ENCODE measurements at places on chromosomes 13 and 19.

- no peak for DNase-seq
These were observed 246.1 kb downstream of the DCT start for GRCh38 chr13:94233401-94233800.

DNA sequence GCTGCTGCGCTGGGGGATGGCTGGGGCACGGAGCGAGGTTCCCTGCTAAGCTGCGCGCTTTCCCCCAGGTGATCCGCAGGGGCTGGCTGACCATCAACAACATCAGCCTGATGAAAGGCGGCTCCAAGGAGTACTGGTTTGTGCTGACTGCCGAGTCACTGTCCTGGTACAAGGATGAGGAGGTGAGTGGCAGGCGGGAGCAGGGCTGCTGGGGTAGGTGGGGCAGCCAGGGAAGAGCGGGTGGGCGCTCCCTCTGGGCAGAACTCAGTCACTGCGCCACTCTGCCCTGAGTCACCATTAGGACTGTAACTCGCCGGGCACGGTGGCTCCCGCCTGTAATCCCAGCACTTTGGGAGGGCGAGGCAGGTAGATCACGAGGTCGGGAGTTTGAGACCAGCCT lies 23.8 kb downstream of the TMED1 start:
- no peak for DNase-seq

- DNase-seq = no peak
These were observed at the start of gene ELF1 for GRCh38 chr13:41019011-41019487. Gene ELF1 (minus strand): TSS chr13:41019316. CDS start chr13:40982054, 37,262 bp downstream.

GRCh38 chr19:46082728-46083050 lies 41.8 kb downstream of the IGFL3 start:
- DNase-seq = no peak

GRCh38 chr19:55382522-55383054 lies 1.5 kb downstream of the TMEM238 start:
- no peak for DNase-seq

GRCh38 chr19:23287620-23288019 lies 37.4 kb upstream of the ZNF724 start:
- DNase-seq = no peak

- no peak for DNase-seq
These were observed 158.0 kb downstream of the DLEU7 start for GRCh38 chr13:50685491-50685890.

GRCh38 chr19:31146015-31146414 lies 203.2 kb downstream of the TSHZ3 start:
- DNase-seq = no peak

DNA sequence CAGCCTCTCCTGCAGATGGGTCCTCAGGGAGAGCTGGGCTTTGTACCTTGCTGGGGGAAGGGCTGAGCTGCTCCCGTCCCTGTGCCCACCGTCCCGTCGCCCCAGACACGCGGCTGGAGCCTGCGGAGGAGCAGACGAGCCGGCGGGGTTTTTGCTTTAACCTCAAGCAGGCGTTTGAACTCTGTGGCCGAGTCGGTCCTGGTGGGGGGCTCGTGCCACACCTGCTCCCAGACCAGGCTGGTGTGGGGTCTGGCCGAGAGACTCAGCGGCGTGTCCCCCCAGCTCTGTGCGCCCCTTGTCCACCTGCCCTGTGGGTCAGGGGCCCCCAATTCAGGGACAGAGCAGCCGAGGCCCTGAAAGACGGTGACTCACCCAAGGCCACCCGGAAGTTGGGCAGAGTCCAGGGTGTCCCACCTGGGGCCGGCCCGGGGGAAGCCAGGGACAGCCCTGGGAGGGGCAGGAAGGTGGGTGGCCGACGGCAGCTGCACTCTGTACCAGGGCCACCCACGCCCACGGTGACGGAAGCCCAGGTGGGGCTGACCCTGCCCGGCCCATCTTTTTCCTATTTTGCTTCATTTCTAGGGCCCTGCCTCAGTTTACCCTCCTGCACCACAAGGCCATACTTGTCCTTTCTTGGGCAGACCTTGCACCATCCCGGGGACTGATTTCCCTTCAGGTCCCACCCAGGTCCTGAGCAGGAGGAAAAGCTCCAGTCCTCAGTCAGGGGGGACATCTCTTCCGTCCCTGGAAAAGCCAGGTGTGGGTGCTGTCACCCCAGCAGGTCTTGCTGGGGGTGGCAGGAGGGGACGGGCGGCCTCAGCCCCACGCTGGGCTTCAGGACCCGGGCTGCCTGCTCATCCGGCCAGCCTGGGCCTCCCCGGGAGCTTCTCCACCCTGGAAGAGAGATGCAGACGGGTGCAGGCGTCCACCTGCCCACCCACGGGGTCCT lies 5.3 kb downstream of the EFNA2 start:
- no peak for DNase-seq

DNA sequence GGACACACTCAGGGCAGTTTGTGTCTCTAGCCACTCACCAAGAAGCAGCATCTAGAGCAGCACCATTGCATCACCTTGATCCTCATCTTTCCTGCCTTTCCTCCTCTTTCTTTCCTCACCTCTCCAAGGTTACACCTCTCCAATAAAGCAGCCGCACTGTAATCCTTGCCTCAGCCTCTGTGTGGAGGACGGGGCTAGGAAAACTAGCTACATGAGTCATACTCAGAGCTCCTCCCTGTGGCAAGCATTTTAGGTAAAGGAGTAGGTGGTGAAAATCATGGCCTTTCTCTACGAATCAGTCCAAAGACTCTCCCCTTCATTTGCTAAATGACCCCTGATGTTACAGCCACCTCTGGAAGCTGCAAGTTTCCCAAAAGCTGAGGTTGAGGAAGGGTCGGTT lies 108.9 kb downstream of the DNAJC15 start:
- DNase-seq = no peak

DNA sequence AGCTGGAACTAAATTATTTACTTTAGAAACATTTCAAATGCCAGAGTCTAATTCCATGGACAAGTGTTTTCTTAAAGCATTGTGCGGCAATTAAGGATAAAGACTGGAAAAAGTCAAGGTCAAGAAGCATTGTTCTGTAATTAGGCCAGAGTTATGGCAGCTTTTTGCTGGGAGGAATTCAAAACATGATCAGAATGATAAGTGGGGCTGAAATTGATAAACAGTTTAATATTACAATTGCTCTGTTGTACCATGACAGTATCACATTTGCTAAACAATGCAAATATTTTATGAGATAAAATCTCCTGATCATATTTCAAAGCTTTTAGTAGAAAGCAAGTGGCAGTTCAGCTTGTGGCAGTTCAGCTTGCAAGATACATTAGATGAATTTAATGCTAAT lies 513.7 kb downstream of the GPC6 start:
- no peak for DNase-seq

GRCh38 chr13:77702366-77702765 lies 4.9 kb downstream of the SLAIN1 start:
- no peak for DNase-seq

GRCh38 chr13:41780715-41781706 lies 179.9 kb downstream of the VWA8 start:
- no peak for DNase-seq

GRCh38 chr13:50643060-50643459 lies 200.4 kb downstream of the DLEU7 start:
- no peak for DNase-seq

DNA sequence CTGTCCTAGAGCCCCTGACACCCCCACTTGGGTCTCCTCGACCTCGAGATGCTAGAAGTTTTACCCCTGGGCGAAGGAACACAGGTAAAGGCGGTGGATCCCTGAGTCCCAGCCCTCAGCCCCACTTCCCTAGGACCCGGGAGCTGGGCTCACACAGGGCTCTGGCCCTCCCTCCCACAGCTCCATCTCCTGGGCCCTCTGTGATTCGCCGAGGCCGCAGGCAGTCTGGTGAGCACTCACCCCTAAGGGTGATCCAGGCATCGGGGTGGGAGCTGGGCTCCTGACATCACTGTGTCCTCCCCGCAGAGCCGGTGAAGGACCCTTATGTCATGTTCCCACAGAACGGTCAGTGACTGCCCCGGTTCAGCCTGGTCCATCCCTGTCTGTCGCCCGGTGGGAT lies 8.3 kb downstream of the PLEKHG2 start:
- no peak for DNase-seq

All from cerebellar nuclear complex (tissue), 1 donor.